Fibroblast of the aortic adventitia (primary cell): ENCODE measurements at places on chromosomes 1 and 21.
A peak's percentile ranks its signal among the peaks of the same experiment; 100 is the strongest.

- no peak for DNase-seq
Observed at GRCh38 chr1:181251713-181252075, 163.2 kb downstream of the IER5 start.

- DNase-seq: no peak
Observed at GRCh38 chr1:160657250-160657781, 10.5 kb upstream of the SLAMF1 start.

DNA sequence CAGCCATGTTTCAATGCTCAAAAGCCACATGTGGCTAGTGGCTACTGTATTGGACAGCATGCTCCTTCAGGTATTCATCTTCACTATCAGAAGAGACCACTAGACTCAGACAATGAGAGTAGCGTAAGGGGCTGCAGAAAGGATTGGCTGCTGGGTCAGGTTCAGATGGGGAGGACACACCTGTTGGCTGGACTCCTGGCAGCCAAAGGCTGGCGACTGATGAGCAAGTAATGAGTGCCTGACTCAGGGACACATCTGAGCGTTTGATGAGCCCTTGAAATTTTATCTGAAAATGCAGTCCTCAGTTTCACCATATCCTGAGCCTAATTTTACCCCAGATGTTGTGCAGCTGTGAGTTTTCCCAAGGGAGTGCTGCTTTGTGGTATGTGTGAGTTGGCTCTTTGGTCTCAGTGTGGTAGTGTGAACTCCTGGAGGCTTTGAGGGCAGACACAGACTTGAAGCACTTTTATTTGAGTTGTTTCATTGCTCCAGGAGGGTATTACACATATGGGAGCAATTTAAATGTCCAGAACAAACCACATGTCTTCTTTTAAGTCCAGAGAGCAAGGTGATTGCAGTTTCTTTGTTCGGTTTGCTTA, 9.6 kb downstream of the ST6GALNAC3 start:
- DNase-seq: no peak

- no peak for DNase-seq
Observed at GRCh38 chr1:221448585-221449175, 293.2 kb downstream of the DUSP10 start.

GRCh38 chr1:16077406-16078245, 4.2 kb upstream of the FAM131C start:
- DNase-seq: peak; percentile 32

GRCh38 chr1:78577257-78578100, 42.8 kb upstream of the IFI44L start:
- DNase-seq: no peak

GRCh38 chr1:186442651-186443375, 18.1 kb downstream of the PDC start:
- DNase-seq: peak; percentile 96

DNA sequence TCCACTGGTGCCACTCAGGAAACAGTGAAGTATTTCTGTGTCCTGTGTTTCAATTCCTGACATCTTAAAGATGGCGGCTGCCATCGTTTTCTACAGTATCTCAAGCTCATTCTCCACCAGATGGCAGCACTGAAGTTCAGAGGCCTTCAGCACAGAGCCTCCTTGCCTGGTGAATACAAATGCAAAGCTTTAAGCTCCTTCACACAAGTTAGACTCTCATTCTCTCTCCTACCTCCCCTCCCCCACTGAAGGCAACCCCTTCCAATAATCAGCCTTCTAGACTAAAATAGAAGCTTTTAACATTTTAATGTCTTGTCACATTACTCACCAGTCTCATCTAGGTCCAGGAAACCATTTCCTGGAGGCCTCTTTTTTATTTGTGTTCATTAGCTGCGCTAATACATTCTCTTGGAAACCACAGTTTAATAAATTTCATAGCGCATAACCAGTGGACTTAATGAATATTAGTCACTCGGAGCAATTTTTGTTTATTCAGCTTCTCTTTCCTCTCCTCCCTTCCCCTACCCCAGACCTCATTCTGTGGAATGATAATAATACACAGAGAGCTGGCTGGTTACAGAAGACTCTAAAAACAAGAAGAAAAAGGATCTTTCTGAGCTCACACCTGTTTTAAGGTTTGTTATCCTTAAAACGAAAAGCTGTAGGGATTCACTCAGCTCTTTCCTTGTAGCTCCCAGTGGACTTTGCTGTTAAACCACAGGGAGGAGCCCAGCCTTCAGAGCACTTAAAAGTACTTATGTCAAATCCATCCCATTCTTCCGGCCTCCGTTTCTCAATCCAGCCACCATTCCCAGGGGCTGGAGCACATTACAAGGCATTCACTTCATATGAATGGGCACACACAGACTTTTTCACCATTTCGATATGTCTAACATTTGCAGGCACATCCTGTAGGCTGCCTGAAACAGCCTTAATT, 384.9 kb downstream of the HLX start:
- peak; percentile 93 for DNase-seq

DNA sequence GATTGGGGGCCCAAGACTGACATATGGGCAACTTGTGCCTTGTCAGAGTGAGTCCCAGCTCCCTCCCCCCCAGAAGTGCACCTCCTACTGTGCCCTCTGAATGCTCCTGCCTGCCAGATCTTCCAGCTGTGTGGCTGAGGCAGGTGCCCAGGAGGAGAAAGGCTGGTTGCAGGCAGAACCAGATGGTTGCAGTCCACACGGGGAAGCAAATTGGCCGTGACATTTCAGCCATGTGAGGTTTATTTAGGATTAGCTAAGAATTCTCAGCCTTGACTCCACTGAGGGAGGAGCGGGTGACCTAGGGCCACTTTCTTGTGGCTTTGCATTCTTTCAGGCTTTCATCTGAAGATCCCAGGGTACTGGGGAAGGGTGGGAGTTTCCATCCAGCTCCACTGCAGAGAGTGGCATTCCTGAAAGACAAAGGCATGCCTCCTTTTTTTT, 33.8 kb downstream of the PEX14 start:
- DNase-seq: no peak

- DNase-seq: peak; percentile 70
Observed at GRCh38 chr1:58779801-58780382, 4.0 kb downstream of the JUN start.

- no peak for DNase-seq
Observed at GRCh38 chr21:32888971-32889370, 117.4 kb upstream of the PAXBP1 start.

- DNase-seq: no peak
Observed at GRCh38 chr1:44029260-44029910, 1.9 kb downstream of the SLC6A9 start.

GRCh38 chr1:164912290-164912689, 353.3 kb downstream of the PBX1 start:
- no peak for DNase-seq

- peak; percentile 73 for DNase-seq
Observed at GRCh38 chr1:202998836-202999750, 8.1 kb upstream of the TMEM183A start.

- DNase-seq: no peak
Observed at GRCh38 chr1:238186887-238187574, 296.3 kb upstream of the ZP4 start.

- DNase-seq: no peak
Observed at GRCh38 chr21:34268493-34268892, 95.3 kb upstream of the KCNE2 start.

- DNase-seq: no peak
Observed at GRCh38 chr1:101497881-101498559, 261.2 kb downstream of the S1PR1 start.

DNA sequence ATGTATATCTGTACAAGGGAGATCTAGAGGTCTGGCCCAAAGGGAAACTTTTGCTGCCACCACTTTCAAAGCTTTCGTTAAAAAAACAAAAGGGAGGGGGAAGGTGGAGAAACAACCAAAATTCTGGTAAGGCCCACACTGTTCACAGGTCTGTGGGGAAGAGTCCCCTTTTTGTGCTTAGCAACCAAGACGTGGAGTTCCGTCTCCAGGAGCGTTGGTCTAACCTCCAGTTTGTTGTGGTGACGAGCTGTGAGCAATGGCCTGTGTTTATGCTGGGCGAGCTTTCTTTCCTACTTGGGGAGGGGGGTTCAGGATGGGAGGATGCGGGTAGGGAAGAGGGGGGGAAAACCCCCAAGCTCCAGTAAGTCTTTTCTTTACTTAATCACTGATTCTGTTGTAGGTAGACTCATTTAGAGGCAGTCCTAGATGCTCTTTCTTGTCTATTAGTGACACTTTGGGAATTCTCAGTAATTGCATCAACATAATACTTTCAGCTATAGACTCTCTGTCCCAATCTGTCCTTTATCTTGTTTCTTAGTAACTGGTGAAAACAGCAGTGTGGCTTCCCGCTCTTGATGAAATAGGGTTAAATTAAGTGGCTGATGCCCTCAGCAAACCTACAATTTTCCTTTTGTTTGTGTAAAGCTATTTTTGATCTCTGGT, 1.5 kb downstream of the HIPK1 start:
- DNase-seq: peak; percentile 39

GRCh38 chr21:45353200-45353599, 51.8 kb upstream of the COL18A1 start:
- no peak for DNase-seq

- DNase-seq: peak; percentile 94
Observed at GRCh38 chr1:206723805-206724472, 39.2 kb downstream of the MAPKAPK2 start.

- no peak for DNase-seq
Observed at GRCh38 chr1:14572861-14573260, 25.6 kb upstream of the KAZN start.

GRCh38 chr1:14815175-14815877, 216.8 kb downstream of the KAZN start:
- peak; percentile 21 for DNase-seq

- no peak for DNase-seq
Observed at GRCh38 chr21:45505416-45506021, 36.7 kb downstream of the SLC19A1 start.

- DNase-seq: no peak
Observed at GRCh38 chr21:31352836-31353235, 8.8 kb upstream of the TIAM1 start.

DNA sequence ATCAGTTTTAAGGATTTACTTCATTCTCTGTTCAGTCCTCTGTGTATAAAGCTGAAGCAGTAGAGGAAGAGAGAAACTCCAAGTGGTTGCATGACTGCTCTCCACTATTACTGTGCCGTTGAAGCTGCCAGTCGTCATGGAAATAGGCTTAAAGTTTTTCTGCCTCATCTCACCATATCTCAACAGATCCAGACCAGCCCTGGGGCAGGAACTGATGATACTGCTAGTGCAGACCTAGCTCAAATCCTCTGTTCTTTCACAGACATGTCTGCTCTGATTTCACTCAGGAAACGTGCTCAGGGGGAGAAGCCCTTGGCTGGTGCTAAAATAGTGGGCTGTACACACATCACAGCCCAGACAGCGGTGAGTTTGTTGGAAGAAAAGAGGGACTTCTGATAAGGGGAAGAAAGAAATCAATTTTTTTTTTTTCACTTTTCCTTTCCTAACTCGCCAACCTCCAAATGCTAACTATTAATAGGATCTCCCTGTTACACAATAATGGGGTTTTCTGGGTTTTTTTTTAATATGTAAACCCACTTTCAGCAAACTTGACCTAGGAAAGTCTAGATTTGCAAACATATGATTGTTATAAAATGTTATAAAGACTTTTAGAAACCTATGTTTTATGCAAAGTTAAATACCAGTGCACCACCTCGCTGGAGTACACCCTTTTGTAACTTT, 22.2 kb upstream of the STRIP1 start:
- DNase-seq: no peak

DNA sequence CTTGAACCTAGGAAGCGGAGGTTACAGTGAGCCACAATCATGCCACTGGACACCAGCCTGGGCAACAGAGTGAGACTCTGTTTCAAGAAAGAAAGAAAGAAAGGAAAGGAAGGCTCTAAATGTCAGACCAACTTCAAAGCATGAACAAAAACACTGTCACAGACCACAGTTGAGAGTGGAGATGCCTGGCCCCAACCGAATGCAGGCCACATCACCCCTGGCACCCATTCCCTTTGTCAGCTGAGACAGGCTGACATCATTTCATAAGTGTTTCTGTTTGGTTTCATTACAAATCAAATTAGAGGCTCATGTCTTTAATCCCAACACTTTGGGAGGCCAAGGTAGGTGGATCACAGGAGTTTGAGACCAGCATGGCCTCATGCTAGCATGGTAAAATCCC, 28.6 kb upstream of the NADK start:
- DNase-seq: peak; percentile 25

DNA sequence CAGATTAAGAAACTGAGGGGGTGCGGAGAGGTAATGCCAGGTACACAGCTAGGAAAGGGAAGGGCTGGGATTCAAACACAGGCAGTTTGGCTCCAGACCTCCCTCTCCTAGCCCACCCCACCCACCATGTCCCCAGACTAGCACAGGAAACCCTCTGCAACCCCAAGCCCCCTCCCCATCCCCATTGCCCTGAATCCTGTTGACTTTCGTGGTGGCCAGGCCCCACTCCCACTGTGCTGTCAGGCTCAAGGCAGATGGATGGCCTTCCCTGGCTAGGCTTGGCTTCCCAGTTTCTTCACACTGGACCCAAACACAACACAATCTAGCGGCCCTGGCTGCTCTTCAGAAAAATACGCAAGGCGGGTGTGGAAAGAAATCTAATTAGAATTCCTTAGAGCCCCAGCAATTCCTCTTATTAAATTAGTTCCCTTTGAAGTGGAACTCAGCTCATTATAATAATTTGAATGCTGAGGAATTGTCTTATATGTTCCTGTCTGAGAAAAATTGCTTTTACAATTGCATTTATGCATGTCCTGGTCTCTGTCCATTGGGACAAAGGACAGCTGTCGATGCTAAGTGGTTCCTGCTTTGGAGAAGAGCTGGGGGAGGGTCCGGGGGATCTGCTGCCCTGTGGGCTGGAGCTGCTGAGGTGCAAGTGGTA, 97.4 kb downstream of the SYF2 start:
- no peak for DNase-seq

DNA sequence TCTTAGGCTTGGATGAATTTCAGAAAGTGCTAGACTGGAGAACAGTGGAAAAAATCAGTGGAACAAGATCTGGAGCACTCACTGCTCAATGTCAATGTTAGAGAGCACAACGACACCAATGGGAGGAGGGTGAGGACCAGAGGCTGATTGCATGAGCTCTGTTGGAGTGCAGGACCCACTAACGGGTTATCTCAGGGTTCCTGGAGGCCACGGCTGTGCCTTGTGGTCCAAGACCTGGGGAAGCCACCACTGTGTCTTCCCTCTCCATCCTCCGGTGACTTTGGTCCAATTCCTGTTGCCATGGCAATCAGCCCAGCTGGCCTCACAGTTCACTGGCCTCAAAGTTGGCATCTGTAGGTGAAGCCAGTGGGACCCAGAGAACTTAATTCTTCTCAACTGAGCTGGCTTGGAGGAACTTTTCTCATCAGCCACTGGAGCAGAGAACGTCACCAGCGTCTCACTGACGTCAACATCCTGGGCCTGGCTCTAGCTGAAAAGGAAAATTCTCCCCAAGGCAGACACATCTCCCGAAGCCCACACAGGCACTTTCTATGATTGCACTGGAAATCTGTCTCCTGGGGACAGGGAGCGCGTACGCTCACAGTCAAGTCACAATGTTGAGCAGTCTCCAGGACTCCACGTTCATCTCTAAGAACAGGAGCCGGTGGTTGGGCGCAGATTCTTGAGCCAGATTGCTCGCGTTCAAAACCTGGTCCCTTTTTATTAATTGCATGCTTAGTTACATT, 21.9 kb upstream of the GPR157 start:
- DNase-seq: peak; percentile 82

DNA sequence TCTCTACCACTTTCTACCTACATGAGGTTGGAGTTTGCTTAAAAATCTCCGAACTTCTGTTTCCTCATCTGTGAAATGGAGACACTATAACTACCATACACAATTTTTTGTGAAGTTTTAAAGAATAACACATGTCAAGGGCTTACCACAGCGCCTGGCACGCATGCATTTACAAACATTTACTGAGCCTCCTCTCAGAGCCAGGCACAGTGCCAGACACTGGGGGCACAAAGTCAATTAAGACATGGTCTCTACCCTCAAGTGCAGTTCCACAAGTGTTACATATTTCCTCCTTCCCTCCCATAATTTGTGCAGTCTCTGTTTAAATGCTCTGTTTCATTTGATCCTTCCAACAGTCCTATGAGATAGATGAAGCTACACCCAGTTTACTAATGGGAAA, 356.4 kb upstream of the ESRRG start:
- no peak for DNase-seq
